Fibroblast of skin of right quadriceps (primary cell): ENCODE measurements at places on chromosomes 3 and 15.
A peak's percentile ranks its signal among the peaks of the same experiment; 100 is the strongest.

DNA sequence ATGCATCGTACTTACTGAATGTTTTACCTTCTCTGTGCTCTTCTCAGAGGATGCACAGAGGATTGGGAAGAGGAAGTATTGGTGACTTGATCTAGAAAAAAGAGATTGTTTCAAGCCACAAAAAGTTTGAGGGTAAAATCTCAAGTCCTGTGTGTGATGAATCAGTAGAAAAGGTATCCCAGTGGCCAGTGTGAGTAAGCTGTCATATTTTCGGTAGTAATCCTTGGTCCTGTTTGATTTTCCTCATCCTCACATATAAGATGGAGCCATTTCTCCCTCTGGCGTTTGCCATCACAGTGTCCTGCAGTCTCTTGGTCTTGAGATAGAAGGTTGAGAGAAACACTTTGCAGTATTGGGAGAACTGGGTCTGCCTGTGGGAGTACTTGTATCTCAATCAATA lies 166.8 kb downstream of the LPP start:
- DNase-seq: peak; percentile 80

DNA sequence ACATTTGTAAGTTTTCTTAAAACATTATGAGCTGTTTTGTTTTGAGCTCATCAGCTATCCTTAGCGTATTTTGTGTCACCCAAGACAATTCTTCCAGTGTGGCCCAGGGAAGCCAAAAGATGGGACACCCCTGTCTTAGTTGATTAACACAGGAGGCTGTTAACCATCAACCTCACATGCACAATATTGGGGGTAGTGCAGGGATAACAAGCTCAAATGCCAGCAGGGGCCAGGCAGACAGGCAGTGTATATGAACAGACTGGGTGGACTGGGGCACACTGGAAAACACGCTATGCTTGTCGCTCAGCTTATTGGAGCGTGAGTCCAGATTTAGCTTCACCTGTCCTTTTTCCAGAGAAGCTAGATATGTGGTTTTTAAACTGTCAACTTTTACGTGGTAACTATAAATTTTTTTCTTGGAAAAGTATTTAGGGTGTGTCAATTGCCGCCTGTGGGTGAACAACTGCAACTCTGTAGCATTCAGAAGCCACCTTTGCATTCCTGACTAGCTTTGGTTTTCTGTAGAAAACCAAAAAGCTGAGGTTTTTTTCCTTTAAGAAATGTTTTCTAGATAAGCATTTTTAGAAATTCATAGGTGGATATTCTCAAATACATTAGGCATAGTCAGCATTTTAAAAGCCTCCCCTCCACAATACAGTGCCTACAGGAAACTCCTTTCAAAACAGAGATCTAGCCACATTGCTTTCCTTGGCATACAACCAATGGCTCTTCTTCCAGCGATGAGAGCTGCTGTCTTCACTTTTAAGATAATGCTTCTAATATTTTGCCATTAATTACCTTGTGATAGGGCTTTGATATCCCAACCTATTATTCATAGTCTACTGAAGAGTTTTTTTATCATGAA lies 14.6 kb downstream of the PSMD6 start:
- no peak for DNase-seq

GRCh38 chr3:51669241-51670052 lies 1.6 kb upstream of the TEX264 start:
- peak; percentile 64 for DNase-seq

DNA sequence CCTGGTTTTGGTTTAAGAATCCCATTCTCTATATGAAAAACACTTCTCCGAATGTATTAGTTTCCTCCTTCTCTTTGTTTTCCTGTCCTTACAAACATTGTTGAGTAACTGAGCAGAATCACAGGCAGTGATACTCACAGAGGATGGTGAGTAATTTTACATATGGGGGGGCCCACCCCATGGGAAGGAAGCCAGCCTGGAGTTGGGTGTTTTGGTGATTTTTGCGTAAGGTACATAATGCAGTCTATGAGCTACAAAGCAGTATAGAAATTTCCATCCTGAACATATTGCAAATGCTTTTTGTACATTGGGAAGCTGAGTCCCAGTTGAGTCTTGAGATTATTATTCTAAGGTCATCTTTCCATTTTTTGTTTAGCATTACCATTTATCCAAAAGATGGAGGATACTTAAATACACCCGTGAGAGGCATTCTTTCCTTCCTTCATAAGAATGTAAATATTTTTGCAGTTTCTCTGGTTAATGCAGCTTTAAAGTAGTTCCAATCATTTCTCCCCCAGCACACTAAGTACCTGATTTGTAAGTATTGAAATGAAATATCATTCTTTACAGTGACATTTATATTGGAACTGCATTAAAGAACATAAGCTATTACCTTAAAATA lies 476.8 kb downstream of the AGBL1 start:
- no peak for DNase-seq

GRCh38 chr15:25717127-25717456 lies 146.0 kb downstream of the ATP10A start:
- no peak for DNase-seq

DNA sequence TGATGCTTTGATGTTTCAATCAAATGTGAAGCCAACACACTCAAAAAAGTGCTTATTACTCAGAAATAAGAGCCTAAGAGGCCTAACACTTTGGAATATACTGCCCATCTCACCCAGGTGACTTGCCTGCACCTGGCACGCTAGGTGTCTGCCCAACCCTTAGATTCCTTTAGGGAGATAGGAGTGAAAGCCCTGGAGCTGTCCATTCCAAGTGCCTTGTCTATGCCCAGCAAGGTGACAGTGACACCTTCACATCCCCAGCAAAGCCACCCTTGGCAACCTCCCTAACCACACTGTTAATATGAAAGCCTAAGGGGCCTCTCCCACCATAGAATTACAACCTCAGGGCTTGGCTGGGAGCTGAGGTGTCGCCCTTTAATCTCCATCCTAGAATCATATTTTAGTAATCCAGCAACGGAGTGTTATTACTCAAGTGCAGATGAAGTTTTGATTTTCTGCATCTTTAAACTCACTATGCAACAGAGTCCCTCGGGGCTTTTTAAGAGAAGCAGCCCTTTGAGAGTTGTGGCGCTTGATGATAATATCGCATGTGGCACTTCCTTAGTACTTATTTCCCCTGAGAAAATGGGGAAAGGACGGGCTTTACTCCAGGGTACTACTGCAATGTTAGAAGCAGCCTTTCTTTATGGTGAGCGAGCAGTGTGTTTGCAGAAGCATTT lies 24.8 kb downstream of the ATP10A start:
- DNase-seq: no peak

DNA sequence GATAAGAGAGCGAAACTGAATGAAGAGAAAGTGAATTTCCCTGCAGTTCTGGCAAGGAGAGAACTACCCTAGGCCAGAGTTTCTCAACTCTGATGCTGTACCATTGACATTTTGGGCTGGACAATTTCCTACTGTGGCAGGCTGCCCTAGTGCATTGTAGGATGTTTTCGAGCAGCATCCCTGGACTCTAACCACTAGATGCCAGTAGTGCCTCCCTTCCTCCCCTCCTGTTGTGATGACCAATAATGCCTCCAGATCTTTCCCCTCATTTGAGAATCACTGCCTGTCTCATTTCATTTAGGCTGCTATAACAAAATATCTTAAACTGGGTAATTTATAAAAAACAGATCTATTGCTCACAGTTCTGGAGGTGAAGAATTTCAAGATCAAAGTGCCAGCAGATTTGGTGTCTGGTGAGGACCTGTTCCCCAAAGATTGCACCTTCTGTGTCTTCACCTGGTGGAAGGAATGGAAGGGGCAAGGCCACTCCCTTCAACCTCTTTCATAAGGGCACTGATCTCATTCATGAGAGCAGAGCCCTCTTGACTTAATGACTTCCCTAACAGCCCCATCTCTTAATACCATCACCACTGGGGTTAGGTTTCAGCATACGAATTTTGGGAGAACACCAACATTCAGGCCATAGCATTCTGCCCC lies 188.9 kb upstream of the MEIS2 start:
- DNase-seq: peak; percentile 36

DNA sequence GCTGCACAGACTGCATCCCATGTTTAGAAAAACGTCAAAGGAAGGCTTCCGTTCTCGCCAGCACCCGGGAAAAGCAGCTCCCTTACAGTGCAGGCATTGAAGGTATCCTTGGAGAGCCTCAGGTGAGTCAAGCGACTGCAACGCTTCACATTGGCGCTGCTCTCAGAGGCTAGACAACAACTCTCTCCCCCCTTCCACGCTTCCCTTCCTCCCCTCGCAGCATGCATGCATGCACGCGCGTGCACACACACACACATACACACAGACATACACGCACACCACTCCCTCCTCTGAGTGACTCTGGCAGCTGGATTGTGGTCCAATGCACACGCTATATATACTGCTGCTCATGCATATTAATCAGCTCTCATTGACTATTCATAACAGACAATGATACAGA lies 191.1 kb downstream of the PDZRN3 start:
- peak; percentile 33 for DNase-seq

- DNase-seq: peak; percentile 2
Measured at GRCh38 chr3:27943106-27943505, 221.0 kb upstream of the EOMES start.

DNA sequence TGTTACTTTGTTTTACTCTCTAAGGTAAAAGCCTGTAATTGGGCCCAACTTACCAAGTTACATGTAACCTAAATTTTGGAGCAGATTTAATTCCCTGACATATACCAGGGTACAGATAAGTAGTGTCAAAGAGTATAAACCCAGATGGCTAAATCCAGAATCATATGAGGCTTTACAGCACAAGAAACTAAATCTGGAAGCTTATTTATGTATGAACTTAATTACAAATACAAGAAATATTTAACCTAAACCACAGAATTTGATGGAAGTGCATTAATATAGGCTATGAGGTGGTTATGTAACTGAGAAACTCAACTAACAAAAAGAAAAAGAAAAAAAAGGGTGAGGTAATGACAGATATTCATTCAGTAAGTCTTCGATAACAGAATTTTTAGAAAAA lies 930.2 kb upstream of the ALCAM start:
- peak; percentile 37 for DNase-seq

GRCh38 chr3:11276901-11277300 lies 4.7 kb downstream of the ATG7 start:
- no peak for DNase-seq

DNA sequence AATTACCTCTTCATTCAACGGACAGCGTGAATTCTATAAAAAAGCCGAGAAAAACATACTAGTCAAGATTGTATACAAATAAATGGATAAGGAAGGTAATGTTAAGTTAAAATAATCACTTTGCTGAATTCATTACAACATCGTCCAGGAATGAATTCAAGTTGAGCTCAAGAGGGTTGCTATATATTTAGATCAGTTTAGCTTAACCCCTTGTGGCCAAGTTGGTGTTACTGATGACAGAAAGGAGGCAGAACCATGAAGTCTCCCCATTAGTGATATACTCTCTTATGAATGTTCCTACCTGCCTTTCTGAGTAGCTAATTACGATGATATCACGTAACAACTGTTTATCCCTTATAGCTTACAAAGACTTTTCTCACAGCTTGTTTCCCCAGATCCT lies 34.9 kb downstream of the UBR1 start:
- no peak for DNase-seq

DNA sequence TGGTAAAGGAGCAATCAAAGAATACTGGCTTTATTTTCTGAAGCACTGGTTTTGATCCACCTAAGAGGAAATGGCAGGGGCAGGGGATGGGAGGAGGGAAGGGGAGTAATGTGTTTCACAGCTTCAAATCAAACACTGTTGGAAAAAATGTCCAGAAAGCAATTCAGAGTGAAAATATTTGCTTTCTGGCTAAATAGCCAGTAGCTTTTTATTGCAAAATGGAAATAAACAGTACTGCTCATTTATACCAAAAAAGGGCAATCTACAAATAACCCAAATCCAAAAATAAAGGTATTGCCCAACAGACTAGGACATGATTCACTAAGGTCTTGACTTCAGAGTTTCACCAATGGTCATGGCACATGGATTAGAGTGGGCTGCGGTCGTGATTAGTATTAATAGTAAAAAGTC lies 279.3 kb upstream of the THBS1 start:
- DNase-seq: peak; percentile 86

- peak; percentile 96 for DNase-seq
Measured at GRCh38 chr15:52143873-52144272, 31.3 kb upstream of the BCL2L10 start.

DNA sequence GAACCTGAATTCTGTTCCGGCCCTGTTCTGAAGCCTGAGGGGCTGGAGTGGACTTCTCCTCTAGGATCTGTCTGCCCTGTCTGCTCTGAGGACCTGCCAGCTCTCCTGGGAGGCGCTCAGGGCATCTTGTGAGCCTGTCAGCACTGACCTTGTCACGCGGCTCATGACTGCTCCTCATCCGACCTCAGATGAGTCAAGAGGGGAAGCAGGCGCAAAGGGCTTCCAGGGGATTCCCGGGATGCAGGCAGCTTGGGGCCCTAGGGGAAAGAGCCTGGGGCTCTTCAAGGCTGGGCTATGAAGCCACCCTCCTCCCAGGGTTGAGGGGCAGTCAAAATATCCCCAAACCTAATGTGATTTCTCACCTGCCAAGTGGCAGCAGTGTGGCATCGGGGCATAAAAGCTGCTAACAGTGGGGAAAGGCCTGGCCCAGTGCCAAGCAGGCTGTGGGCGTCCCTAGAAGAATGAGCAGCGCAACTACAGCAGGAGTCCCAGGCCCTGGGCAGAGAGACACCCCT lies 27.6 kb upstream of the ANKDD1A start:
- DNase-seq: peak; percentile 81

- no peak for DNase-seq
Measured at GRCh38 chr3:155398046-155398445, 104.6 kb upstream of the STRIT1 start.

DNA sequence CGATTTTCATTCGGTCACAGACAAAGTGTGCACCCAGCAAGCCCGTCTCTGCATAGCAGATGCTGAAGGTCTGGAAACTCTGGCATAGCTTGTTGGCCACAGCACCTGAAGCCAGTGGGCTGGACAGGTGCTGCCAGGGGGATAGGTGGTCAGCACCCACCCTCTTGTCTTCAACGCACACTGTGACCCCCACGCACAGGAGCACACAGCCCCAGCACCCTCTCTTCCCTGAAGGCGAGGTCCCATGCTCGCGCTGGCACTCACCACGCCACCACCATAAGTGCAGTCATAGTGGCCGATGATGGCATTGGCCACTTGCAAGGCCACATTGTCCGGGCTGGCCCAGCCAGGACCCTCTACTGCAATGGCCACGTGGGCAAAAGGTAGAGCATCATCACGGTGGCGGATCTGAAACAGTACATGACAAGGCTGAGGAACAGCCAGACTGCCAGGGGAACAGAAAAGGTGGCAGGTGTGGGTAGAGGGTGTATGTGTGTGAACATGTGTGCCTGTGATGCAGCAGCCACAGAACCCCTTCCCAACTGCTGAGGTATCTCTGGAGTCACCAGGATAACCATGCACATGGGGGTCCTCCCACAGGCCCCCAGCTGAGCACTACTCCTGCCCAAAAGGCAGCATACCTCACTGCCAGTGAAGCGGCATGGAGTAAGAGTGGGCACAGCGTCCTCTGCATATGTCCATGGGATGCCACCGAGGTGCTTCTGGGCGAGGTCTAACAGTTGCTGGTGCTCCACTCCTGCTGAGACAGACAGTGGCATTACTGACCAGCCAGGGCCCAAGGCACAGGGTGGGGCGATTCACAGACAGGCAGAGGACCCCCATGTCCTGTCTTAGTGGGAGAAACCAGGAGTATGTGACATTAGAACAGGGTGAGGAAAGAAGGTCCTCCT lies 5.8 kb upstream of the COL7A1 start:
- no peak for DNase-seq

- no peak for DNase-seq
Measured at GRCh38 chr3:42106646-42107045, 15.5 kb downstream of the TRAK1 start.
